ENCODE measurements at places on chromosomes 7 and 10.

DNA sequence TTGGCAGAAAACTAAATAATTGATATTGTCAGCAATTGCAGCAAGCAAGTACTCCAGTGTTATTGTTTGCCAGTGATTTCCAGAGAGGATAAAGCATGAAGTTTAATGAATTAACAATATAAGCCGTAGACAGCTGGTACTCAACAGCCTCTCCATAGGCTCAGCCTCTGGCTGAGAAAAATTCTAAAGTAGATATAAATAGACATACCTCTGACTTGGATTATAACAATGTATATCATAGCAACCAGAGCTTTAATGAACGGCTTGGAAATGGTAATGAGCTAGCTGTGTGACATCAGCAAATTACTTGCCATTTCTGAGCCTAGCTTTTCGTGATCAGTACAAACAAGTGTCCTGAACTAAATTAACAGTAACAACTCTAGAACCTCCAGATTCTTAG lies 1055.4 kb upstream of the AUTS2 start:
- no peak for DNase-seq

GRCh38 chr10:132613566-132614348 lies 76.2 kb downstream of the INPP5A start:
- DNase-seq = no peak

- DNase-seq = no peak
Observed at GRCh38 chr7:106375499-106375898, 90.7 kb upstream of the NAMPT start.

DNA sequence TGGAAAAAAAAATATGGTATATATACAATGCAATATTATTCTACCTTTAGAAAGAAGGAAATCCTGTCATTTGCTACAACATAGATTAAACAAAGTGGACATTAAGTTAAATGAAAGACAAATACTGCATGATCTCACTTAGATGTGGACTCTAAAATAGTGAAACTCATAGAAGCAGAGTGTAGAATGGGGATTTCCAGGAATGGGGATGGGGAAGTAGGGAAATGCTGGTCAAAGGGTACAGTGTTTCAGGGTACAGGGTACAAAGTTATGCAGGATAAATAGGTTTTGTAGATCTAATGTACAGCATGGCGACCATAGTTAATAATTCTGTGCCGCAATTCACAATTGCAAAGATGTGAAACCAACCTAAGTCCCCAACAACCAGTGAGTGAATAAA lies 385.5 kb downstream of the SFMBT2 start:
- no peak for DNase-seq

DNA sequence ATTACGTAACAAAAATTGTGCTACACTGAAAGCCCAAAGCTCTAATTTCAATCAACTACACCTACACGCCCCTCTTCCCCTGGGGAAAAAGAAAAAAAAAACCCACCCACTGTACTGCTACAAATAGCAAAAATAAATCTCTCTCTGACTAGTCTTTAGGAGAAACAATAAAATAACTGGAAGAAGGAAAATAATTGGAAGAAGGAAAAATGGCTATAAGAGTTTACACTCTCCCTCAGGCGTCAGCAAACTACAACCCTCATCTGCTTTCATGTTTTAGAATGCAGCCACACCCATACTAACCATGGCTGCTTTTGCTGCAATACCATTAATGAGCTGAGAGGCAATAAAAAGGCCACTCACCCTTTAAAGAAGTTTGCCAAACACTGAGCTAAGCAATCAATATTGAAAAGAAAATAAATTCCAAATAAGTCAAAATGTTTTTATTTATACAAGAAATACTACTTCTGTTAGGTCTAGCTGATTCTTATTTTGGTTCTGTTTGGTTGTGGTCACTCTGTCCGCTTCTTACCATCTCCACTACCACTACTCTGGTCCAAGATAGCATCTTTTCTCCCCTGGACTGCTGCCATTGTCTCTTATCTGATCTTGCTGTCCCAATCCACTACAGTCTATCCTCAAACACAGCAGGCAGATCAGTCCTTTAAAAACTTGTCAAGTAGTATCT lies 3.8 kb downstream of the MINDY3 start:
- DNase-seq = no peak

GRCh38 chr10:79396520-79396919 lies 48.9 kb downstream of the ZCCHC24 start:
- no peak for DNase-seq

GRCh38 chr7:2154121-2154520 lies 78.6 kb downstream of the MAD1L1 start:
- no peak for DNase-seq

DNA sequence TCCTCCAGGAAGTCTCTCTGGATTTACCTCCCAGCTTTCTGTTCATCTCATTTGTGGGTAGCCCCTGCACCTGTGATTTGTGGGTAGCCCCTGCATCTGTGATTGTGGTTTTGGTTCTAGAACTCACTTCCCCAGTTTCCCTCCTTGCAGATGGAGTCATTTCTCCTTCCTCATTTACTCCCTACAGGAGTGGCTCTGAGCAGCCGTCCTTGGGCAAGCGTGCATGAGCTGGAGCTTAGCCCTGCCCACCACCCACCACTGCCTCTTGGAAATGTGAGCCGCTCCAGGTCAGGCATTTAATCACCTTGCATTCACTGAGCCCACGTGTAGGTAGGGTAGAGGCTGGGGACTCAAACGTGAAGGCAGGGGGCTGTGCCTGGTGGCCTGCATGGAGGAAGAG lies 8.2 kb downstream of the COL26A1 start:
- DNase-seq = no peak

GRCh38 chr7:23299770-23300300 lies 696 bp downstream of the MALSU1 start:
- no peak for DNase-seq

DNA sequence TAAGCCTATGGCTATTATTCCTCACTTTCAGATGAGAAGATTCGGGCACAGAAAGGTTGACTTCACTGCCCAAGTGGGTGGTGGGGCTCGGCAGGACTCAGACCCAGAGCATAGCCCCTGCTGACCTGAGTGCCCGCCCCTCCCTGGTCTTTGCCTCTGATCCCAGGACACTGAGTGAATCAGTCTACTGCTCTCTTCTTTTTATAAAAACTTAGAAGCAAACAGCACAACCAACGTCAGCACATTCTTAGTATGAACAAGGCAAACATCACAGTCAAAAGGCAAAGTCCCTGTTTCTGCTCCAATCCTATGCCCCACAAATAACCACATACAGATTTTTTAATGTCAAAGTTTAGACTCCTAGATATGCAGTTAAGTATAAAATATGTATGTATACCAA lies 237.8 kb downstream of the ZMYND11 start:
- no peak for DNase-seq

GRCh38 chr10:133186416-133187090 lies 26.5 kb downstream of the KNDC1 start:
- no peak for DNase-seq

GRCh38 chr7:90917539-90917938 lies 321.4 kb downstream of the CDK14 start:
- no peak for DNase-seq
